ENCODE measurements at places on chromosomes 2 and 18.

GRCh38 chr2:45024600-45025291 lies 15.5 kb upstream of the SIX2 start:
- no peak for DNase-seq

GRCh38 chr2:20589975-20590703 lies 60.8 kb downstream of the HS1BP3 start:
- DNase-seq = no peak

GRCh38 chr18:36196238-36196995 lies 9.1 kb downstream of the MOCOS start:
- no peak for DNase-seq

GRCh38 chr2:219645631-219646527 lies 18.4 kb downstream of the SLC4A3 start:
- no peak for DNase-seq

DNA sequence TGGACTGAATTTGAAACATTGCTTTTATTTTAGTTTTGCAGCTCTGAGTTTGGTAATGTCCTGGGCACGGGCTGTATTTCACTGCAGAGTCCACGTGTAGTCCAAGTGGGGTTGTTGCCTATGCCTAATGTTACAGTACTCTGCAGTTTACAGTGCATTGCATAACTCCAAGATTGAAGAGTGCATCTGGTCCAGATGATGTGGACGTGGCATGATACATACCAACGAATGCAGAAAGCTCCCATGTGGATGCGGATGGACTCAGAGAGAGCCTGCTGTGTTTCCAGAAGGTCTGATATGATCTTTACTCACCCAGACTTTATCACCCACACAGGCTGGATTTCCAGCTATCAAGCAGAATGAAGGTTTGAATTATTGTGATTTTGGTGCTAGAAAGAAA lies 44.4 kb upstream of the CCDC68 start:
- no peak for DNase-seq

DNA sequence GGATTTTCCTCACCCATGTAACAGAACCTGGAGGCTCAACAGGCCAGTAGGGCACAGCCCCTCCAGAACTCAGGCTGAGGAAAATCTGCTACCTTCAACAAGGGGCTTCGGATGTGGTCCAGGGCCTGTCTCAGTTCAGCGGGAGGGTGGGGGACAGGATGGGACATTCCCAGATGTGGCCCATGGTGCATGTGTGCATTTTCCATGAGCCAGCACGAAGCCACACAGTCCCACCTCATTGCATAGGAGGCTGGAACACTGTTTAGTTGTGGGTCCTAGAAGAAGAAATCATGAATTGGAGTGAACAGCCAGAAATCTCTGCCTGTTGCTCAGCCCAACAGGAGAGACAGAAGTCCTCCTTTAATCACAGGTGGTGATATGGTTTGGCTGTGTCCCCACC lies 469.6 kb upstream of the MYT1L start:
- no peak for DNase-seq

DNA sequence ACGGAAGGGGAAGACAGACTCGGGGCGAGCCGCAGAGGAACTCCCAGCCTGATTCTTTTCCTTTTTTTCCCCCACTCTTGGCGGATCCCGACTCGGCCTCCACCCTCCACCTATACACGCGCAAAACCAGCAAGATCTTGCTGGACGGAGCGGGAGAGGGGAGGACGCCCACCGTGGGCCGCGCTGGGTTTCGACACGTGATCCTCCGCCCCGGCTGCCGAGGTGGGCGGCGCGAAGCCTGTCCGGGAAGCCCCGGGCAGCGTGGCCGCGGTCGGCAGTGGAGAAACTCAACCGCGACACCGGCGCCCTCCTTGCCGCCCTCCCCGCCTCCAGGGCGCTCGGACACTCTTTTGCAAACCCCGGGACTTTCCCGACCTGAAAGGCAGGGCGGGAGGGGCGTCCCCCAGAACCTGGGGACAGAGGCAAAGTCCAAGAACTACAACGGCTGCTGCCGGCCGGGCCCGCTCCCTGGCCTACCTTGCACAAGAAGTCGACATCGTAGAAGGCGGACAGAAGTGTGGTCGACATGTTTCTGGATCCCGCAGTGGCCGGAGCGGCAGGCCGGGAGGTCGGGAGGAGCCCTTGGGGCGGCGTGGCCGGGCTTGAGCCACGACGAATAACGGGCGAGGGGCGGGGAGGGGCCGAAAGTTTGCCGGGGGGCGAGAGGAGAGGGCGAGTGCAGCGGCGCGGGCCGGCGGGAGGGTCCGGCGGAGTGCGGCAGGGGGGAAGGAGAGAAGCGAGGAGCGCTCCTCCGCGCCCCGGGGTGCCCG lies 433 bp downstream of the ZFP36L2 start:
- no peak for DNase-seq

- DNase-seq = no peak
Measured at GRCh38 chr2:202017940-202018339, 15.7 kb upstream of the FZD7 start.

DNA sequence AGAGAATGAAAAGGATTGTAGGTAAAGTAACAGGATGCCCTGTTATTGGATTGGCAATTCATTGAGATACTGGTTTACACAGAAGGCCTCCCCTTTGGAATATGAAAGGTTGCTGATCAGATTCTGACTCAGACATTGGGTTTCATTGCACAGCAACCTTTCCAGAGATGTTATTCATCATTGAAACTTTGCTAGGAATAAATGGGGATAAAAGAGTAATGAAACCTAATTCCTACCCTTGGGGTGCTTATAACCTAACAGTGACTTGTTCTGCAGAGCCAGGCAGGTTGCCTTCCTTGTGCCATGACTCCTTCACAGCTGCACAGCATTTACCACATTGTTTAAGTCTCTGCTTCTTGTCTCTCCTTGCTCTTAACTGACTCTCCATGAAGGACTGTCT lies 5.0 kb downstream of the NAB1 start:
- DNase-seq = no peak

- no peak for DNase-seq
Measured at GRCh38 chr2:223020971-223021675, 30.9 kb upstream of the KCNE4 start.

GRCh38 chr2:147398996-147399395 lies 445.8 kb upstream of the ACVR2A start:
- DNase-seq = no peak

GRCh38 chr2:108222261-108222660 lies 17.5 kb upstream of the SULT1C3 start:
- no peak for DNase-seq

DNA sequence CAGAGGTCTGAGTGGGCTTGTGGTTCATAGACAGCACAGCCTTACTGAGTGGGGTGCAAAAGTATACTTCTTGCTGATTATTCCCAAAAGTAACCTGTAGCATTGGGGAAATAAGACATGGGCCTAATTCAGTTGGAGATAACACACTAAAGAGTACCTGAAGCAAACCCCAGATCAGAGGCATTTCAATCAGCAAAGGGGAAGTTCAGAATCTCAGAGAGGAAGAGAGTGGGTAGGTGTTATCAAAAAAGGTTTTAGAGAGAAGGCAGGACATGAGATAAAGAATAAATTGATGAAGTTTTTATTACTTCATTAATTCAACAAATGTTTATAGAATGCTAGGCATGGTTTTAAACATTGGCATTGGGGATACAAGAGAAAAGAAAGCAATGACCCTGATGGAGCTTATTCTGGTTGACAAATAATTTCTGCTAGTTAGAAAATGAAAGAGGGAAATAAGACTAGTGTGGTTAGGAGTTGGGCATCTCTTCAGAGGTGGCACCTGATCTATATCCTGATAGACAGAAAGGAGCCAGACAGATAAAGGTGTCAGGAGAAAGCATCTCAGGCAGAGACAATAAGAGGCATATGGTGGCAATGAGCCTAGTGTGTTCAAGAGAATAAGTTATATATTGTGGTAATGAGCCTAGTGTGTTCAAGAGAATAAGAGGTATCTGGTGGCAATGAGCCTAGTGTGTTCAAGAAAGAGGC lies 153.8 kb upstream of the SETBP1 start:
- no peak for DNase-seq

Data from small intestine (tissue), 16 donors.